ENCODE measurements at places on chromosomes 12 and 14.

DNA sequence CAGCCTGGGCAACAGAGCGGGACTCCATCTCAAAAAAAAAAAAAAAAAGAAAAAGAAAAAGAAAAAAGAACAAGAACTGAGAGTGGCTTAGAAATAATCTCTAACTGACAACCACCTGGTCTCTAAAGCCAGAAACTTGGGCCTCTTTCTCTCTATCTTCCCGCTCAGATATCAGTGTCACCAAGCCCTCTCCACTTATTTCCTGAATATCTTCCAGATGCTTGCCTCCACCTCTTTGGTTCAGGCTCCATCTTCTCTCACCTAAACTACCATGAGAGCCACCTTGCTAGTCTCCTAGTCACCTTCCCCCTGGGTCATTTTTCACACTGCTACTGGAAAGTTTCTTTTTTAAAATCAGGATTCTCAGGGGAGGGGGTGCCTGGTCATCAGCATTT is 1.8 kb upstream of the TM9SF1 start:
- DNase-seq: no peak
- no peaks in the 10 kb centered on the region for H3K27me3 ChIP-seq
- peaks cover 26% of the 10 kb centered on the region for H3K36me3 ChIP-seq
- peak overlapping the region; percentile 88 for H3K27ac ChIP-seq
- peaks cover 17% of the 10 kb centered on the region for H3K4me1 ChIP-seq

GRCh38 chr12:94326727-94327126 is 132.9 kb downstream of the CEP83 start:
- peaks cover 2% of the 10 kb centered on the region for H3K4me1 ChIP-seq
- H3K27ac ChIP-seq: no peak overlapping the region
- no peak overlapping the region for H3K4me3 ChIP-seq
- H3K36me3 ChIP-seq: peaks cover 29% of the 10 kb centered on the region
- DNase-seq: no peak

DNA sequence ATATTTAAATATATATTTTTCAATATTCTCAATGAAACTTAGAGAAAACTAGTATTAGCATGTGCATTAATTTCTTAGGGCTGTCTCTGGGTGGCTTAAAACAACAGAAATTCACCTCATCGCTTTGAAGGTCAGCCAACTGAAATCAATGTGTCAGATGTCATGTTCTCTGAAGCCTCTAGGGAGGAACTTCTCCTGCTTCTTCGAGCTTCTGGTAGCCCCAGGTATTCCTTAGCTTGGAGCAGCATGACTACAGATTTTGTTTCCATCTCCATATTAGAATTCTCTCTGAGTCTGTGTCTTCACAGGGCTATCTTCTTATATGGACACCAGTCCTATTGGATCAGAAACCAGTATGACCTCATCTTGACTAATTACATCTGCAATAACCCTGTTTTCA is 221.5 kb downstream of the PDZRN4 start:
- H3K27ac ChIP-seq: no peak overlapping the region
- no peak for DNase-seq
- H3K4me3 ChIP-seq: no peak overlapping the region
- peaks cover 7% of the 10 kb centered on the region for H3K4me1 ChIP-seq
- H3K36me3 ChIP-seq: no peaks in the 10 kb centered on the region

DNA sequence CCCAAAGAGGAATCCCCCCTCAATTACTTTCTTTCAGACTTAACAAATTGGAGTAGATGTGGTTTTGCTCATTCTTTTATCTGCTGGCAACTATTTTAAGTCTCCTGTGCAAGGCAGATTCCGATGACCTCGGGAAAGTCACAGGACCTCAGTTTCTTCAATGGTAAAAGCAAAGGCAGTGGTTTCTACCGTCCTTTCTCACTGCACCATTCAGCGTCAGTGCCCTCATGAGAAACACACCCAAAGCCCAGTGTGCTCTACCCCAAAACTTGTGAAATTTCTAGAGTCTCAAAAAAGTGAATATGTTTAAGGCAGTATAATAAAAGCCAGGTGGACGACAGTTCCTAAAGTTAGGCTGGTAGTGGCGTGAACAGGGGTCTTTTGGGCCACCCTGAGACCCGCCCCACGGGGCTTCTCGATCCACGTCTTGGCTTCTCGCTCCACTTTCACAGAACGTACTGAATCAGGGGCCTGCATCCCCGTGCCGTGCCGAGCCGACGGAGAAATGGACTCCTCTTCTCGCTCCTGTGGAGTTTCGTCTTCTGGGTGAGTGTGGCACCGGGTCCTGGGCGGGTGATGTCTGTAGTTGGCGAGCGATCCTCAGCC is 1.3 kb upstream of the ARHGAP5 start:
- H3K36me3 ChIP-seq: no peaks in the 10 kb centered on the region
- DNase-seq: peak; percentile 31
- no peaks in the 10 kb centered on the region for H3K27me3 ChIP-seq
- peak overlapping the region; percentile 99 for H3K27ac ChIP-seq

- no peak overlapping the region for H3K4me3 ChIP-seq
- no peak overlapping the region for H3K27ac ChIP-seq
- H3K27me3 ChIP-seq: peaks cover 26% of the 10 kb centered on the region
- H3K36me3 ChIP-seq: no peaks in the 10 kb centered on the region
- peaks cover 13% of the 10 kb centered on the region for H3K4me1 ChIP-seq
- DNase-seq: no peak
Observed at GRCh38 chr14:97056086-97056485, 258.9 kb downstream of the VRK1 start.

DNA sequence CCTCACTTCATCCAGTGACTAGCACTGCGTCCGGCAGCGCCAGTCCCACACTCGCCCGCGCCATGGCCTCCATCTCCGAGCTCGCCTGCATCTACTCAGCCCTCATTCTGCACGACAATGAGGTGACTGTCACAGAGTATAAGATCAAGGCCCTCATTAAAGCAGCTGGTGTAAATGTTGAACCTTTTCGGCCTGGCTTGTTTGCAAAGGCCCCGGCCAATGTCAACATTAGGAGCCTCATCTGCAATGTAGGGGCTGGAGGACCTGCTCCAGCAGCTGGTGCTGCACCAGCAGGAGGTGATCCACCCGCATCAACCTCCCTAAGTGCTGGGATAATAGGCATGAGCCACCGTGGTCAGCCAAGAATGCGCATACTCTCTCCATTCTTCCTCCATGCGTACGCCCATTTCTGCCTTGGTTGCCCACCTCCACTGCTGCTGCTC is 59.9 kb downstream of the IRF2BPL start:
- H3K4me3 ChIP-seq: no peak overlapping the region
- peak overlapping the region; percentile 93 for H3K27ac ChIP-seq
- no peaks in the 10 kb centered on the region for H3K36me3 ChIP-seq
- peaks cover 36% of the 10 kb centered on the region for H3K4me1 ChIP-seq
- H3K27me3 ChIP-seq: no peaks in the 10 kb centered on the region
- DNase-seq: no peak

- no peaks in the 10 kb centered on the region for H3K27me3 ChIP-seq
- no peaks in the 10 kb centered on the region for H3K36me3 ChIP-seq
- H3K4me3 ChIP-seq: no peak overlapping the region
- no peaks in the 10 kb centered on the region for H3K4me1 ChIP-seq
- H3K27ac ChIP-seq: no peak overlapping the region
- DNase-seq: no peak
Observed at GRCh38 chr12:86006727-86007126, 132.6 kb downstream of the NTS start.

- no peak overlapping the region for H3K27ac ChIP-seq
- H3K36me3 ChIP-seq: no peaks in the 10 kb centered on the region
- H3K27me3 ChIP-seq: no peaks in the 10 kb centered on the region
- H3K4me1 ChIP-seq: no peaks in the 10 kb centered on the region
Observed at GRCh38 chr12:27163048-27163715, 80.8 kb upstream of the C12orf71 start.

All from progenitor cell of endocrine pancreas (in vitro differentiated cells).